Tongue (tissue), 3 donors: ENCODE measurements at places on chromosomes 7 and 10.

DNA sequence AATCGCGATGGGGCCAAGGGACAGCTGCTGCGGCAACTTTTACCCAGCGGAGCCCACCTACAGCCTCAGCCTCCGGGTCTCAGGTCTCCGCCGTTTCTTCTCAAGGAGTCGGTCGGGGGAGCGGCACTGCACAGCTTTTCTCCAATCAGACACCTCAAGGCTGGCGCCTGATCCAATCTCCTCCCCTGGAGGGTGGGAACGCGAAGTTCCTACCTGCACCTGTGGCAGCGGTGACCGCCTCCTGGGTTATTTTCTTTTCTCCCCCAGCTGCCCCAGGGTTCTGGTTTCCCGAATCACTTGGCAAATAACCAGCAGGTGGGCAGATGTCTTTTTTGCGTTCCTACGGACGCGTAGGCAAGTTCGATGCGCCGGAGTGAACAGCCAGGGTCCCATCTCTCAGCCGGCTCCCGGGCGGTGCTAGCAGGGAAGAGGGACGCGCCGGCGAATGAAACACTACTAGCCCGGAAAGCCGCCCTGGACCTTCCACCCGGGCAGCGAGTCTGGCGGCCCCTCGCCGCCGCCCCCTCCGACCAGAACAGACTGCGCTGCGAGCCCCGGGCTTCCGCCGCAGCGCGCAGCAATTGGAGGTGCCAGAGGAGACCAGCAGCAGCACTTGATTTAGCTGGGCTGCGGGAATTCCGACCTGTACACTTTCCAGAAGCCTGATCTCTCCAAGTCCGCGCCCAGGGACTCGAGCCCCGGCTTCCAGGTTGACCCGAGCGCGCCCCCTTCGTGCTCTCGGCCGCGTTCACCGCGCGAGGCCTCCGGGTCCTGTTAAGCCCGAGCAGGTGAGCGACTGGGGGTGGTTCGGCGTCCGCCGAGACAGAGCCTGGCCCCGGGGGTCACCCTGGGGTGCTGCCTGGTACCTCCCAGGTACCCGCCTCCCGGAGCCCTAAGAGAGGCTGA lies at the start of gene PRR15:
Gene PRR15, plus strand, starts transcription at position 246 of the 906 bp plus-strand sequence. CDS start 2,495 bp downstream, outside the sequence.
- peak; percentile 26 for DNase-seq

GRCh38 chr10:21493784-21494183 lies 31.7 kb downstream of the SKIDA1 start:
- no peak for DNase-seq

DNA sequence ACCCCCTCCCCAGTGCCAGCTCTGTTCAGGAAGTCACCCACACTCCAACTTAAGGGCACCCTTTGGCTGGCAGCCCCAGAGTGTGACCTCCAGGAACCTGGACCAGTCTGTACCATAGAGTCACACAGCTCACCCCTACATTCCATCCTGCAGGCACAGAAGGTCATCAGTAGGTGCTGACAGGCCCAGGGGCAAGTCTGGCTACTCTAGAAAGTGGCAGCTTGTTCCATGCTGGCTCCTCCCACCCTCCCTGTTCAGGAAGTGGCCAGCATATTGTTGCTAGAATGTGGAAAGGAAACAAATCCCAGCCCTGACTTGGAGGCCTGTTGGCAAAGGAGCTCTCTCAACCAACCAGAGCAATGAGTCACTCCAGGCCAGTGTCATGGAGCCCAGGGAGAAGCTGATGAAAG lies 3.2 kb upstream of the NCOA4 start:
- DNase-seq, result no peak

DNA sequence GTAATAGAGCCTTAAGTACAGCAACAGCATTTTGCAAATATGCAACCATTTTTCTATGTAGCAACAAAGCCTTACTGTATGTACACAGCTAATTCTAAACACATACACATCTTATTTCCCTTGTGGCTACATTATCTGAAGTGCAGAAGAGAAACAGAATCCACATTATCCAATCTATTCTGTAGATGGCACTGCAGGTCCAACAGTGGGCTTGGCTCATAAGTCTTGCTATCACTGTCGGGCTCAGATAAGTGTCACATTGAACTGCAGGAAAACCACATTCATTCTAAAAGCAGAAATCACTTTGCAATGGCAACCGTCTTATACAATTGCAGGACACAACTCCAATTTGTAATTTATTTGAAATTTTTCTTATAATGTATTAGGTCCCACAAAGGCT lies 109.8 kb upstream of the NOBOX start:
- peak; percentile 32 for DNase-seq

DNA sequence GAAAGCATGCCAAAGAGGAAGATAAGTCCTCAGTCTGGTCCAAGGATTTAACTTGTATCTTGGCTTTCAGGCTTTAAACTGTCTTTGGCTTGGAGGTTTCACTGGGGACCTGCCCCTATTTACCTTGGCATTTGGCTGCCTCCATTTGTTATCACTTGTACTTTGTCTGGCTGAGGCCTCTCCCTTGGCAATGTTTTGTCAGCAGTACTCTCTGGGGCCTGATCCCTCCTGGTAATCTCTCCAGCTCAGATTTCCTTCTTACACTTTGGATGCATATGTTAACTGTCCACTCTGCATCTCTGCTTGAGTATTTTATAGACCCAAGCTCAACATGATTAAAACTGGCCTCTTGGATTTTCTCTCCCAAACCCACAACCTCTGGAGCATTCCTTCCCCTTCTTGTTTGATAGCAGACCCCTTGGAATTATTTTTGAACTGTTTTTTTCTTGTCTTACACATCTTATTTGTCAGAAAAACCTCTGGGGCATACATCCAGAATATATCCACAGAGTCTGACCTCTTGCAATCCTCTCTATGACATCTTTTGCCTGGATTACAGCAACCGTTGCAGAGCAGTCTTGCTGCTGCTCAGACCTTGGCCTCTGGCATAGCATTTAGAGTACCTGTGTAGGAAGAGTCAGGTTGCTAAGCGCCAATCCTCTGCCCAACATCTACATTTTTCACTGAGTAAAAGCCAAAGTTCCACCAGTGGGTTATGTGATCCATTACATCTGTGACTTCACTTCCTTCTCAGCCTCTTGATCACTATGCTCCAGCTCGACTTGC lies 35.2 kb downstream of the ZNF487 start:
- no peak for DNase-seq

GRCh38 chr7:140521421-140521820 lies 42.1 kb upstream of the MKRN1 start:
- no peak for DNase-seq

GRCh38 chr10:86152354-86152753 lies 214.2 kb downstream of the GRID1 start:
- DNase-seq, result no peak

DNA sequence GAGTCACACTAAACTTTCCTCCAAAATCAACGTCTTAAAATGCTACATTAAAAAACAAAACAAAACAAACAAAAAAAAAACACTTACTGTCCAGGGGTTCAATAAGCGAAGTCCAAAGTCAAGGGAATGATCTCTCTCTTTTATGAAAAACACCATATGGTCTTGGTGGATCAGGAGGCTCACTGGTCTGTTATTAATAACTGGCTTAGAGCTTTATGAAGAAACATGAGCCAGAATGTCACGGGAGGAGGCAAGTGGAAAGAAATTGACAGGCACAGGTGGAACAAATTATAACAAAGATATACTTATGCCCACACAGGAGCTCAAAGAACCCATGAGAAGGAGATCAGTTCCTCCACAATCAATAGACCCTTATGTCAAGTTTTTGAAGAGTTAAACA lies at the start of gene MRLN:
Gene MRLN, minus strand, starts transcription at position 189 of the 400 bp plus-strand sequence.
- peak; percentile 94 for DNase-seq

DNA sequence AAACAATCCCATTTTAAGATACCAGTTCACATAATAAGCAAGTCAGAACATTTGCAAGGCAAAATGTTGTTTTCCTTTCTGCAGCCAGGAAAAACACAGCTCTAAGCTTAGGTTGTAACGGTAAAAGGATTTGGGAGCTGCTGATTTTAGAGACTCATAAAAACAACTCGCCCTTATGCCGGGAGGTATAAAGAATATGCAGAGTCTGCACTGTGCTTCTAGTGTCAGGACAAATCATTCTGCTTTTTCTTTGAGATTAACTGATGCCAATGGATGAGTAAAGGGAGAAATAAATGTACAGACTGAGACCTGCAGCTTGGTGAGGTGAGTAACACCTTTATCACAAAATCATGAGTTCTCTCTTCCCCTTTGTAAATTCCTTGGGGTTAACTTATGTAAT lies 2.0 kb upstream of the SFR1 start:
- peak; percentile 28 for DNase-seq
